ENCODE measurements at places on chromosomes 3 and 15.

DNA sequence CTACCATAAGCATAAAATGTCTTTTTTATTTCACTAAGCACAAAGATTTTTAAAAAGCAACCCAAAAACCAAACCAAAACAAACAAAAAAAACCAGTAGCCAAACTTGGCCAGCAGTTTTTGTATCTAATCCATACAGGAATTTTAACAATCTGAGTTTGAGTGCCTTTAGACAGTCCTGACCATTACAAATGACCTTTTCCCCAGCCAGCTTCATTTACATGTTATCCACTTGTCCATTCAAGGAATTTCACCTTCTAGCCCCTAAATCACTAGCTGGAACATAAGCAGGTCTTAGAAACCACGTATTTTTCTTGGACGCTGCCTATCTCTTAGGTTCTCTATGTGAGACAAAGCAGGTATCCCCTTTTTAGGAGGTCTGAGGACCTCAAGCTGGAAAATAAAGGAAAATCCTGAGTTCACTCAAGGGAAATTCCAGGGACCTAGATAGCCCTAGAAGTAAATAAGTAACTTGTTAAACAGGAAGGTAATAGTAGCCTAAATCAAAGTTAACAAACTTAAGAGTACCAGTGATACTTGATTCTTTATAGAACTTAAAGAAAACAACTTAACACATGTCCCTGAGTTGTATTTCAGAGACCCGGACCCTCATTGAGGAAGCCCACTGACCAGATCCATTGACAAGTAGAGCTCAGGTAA, 34.2 kb downstream of the CIP2A start:
- no peak overlapping the region for H3K27ac ChIP-seq
- peaks cover 4% of the 10 kb centered on the region for H3K4me1 ChIP-seq
- H3K4me3 ChIP-seq = no peak overlapping the region
- DNase-seq = no peak
- H3K27me3 ChIP-seq = no peaks in the 10 kb centered on the region

GRCh38 chr3:115720983-115721382, 97.7 kb downstream of the GAP43 start:
- H3K27me3 ChIP-seq = no peaks in the 10 kb centered on the region
- H3K36me3 ChIP-seq = no peaks in the 10 kb centered on the region
- no peaks in the 10 kb centered on the region for H3K4me1 ChIP-seq

DNA sequence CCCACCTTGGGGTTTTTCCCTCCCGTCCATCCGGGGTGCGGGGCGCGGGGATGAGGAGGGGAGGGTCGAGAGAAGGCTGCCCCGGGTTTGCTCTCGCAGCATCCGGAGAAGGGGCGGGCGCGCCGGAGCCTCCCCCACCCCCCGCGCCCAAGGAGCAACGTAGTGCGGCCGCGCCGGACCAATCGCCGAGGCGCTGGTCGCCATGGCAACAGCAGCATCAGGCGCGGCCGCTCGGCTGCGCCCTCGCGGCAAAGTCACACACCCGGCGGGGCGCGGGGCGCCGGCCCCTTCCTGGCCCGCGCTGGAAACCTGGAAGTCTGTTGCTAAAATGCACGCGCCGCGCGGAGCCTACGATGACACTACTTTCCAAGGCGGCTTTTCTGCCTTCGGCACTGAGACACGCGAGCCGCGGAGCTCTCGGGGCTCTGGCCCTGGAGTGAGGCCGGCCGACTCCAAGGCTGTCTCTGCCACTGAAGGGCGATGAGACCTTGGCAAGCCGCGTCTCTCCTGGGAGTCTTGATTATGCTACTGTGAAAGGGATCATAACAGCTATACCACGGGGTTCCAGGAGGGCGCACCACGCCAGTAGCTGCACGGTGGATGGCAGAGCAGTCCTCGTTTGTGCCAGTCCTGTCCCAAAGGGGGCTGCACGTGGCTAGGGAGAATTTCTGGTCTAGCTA, at the start of gene IQSEC1:
Gene IQSEC1, minus strand, starts transcription at position 104 of the 680 bp plus-strand sequence. CDS start 415 bp downstream, outside the sequence.
- no peaks in the 10 kb centered on the region for H3K4me1 ChIP-seq
- DNase-seq = peak; percentile 7
- H3K4me3 ChIP-seq = no peak within 1 kb of the TSS
- peaks cover 67% of the 10 kb centered on the region for H3K27me3 ChIP-seq
- no peak within 1 kb of the TSS for H3K27ac ChIP-seq

GRCh38 chr15:41950489-41950888, 21.9 kb downstream of the EHD4 start:
- H3K36me3 ChIP-seq = peaks cover 7% of the 10 kb centered on the region
- H3K27ac ChIP-seq = no peak overlapping the region
- peaks cover 21% of the 10 kb centered on the region for H3K4me1 ChIP-seq
- H3K27me3 ChIP-seq = no peaks in the 10 kb centered on the region

Data from IMR-90 (cell line).